ENCODE measurements at places on chromosomes 7 and 10. TPM values are rescaled to one million over a fixed set of nuclear protein-coding genes. Genes with fewer than 3 reads are reported as not detected.

DNA sequence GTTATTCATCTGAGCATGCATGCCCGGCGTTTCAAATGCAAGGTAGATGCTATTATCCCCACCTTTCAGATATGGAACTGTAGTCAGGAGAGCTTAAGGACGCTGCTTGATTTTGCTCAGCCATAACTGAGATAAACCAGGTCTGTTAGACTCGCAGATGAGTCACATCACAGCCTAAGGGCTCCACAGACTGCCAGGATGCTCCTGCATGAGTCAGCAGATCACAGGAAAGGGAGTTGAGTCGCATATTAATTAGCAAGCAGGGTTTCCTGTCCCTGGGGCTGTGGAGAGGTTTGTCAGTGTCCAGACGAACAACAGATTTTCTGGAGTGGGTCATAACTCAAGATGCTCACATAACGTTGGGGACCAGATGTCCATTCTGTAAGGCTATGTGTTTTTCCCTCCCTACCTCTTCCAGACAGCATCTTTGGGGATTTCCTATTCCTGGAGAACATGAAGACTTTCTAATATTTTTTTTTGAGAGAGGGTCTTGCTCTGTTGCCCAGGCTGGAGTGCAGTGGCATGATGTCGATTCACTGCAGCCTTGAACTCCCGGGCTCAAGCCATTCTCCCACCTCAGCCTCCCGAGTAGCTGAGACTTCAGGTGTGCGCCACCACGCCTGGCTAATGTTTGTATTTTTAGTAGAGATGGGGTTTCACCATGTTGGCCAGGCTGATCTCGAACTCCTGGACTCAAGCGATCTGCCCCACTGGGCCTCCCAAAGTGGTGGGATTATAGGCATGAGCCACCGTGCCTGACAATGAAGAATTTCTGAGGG lies 36.7 kb downstream of the PFKFB3 start:
- no peak for DNase-seq

DNA sequence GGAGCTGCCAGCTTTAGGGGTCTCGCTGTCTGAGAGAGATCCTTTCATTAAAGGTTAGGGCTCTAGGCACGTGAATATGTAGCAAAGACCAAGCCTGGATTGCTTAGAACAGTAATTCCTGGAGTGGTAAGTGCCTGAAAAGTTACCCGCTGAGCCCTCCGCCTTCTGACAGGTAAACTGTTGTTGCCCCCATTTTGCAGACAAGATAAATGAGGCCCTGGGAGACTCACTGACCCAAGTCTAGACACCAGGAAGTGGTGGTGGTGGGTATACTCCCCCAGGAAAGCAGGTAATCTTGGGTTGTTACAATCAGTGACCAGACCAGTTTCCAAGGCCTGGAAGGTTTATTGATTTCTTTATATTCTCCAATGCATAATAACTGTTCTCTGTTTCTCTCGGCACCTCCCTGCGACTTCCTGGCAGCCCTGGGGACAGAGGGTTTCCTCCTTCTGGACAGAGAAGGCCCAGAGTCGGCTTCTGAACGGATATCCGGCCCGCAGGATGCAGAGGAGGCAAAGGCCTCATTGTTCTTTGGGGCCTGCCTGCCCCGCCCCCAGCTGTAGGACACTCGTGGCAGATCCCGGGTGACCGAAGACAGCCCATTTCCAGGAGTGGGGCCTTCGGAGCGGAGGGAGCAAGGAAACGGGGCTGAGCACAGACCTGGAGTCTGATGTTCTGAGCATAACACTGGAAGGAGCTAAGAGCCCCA lies 1.3 kb upstream of the GRK5 start:
- no peak for DNase-seq

NACAD gene
- 1.4 TPM for total RNA-seq

GRCh38 chr7:1608318-1608717 lies 38.5 kb upstream of the PSMG3 start:
- no peak for DNase-seq

NPY4R2 gene
- total RNA-seq, result not detected

GRCh38 chr10:31296754-31297153 lies 22.3 kb upstream of the ZEB1 start:
- no peak for DNase-seq

PDK4 gene
- total RNA-seq, result 582 TPM

DNA sequence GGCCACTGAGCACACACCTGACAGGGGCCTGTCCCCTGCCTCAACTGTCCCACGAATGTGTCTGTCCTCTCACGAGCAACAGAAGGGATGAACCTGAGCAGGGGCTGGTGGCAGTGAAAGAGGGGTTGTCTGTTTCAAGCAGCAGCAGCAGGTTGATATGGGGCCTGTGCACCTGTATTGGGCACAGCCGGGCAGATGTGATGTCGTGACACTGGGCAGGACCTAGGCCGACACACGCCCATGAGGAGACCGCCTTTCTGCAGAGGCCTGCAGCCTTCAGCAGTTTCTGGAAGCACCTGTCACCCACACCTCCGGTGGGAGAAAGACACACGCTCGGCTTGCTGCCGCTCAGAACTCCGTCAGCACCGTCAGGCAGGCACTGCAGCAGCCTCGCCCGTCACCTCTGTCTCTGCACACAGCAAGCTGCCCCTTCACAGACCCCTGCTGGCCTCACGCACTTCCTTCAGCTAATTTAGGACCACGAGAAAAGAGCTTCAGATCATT lies 48.5 kb downstream of the AMZ1 start:
- DNase-seq, result no peak

DNA sequence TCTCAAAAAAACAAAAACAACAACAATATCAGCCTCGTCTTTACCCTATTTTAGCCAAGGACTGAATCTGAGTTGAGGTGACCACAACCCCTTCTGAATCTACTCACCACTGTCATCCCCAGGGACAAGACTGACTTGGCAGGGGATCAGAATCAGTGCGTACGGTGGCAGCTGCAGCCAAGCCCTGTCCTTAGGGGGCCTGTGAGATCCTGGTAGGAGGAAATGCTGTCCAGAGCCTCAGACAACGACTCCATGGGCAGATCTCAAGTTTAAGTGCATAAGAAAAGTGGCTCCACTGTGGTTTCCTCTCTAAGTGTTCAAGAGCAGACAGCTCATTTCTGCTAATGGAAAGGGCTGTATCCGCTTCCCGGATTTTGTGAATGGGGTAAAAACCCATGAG lies 22.4 kb upstream of the CYTH3 start:
- no peak for DNase-seq

DNA sequence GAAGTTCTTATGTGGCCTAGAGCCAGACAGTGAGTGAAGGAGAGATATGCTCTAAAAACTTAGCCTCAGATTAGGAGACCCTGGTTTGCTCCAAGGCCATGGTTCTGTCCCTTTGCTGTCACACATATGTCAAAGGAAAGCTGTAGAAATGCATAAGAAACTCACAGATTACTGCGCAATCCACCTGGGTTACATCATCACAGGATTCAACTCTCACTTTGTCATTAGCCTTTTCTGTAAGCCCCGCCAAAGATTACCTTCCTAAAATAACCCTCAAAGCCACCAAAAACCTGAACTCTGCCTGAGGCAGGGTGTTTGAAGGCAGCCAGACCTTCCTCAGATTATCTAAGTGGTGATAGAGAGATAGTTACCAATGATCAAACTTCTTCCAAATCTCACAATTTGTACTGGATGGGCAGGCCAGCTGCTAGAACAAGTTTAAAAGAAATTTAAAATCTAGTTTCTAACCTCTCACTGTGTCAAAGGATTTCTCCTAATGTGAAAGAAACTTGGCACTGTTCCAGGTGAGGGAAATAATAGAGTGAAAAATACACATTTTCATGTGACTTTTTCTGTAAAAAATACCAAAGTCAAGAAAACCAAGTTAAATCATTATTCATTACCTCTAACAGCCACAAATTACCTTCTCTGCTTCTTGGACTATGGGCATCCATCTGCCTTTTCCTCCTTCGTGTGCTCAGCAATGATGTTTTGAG lies 567.2 kb downstream of the SUGCT start:
- no peak for DNase-seq

DNA sequence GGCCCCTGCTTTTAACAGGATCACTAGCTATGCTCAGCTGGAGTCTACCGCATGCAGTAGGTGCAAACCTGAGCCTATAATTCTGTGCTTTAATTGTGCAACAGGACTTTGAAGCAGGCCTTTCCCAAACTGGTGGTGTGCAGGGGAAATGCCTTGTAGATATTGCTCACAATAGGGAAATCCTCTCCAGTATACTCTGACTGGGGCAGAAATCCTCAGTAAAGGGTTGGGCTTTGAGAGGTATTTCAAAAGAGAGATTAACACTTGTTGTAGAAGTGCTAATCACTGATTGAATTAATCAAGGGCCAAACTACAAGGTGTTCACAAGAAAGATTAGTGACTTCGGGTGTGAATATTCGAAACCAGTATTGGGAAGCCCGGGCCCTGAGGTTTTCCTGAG lies 58.5 kb upstream of the EXOC6 start:
- DNase-seq, result no peak

C10orf67 gene
- 0.09 TPM for total RNA-seq
